ENCODE measurements at places on chromosomes 3 and 15.

DNA sequence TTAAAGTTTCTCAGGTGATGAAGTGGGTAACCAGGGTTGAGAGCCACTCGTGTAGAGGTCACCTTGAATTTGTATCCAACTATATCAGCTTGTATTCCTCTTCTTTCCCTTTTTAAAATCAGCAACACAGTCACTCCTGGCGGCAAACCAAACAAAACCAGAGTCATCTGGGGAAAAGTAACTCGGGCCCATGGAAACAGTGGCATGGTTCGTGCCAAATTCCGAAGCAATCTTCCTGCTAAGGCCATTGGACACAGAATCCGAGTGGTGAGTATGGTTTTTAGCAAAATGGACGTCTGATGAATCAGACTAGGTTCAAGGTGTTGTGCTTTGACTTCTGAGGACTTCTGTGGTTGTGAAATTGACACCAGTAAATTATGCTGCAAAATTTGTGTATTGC, 3.9 kb downstream of the RPL35A start:
- DNase-seq = no peak

GRCh38 chr3:24323272-24323671, 171.4 kb downstream of the THRB start:
- no peak for DNase-seq

DNA sequence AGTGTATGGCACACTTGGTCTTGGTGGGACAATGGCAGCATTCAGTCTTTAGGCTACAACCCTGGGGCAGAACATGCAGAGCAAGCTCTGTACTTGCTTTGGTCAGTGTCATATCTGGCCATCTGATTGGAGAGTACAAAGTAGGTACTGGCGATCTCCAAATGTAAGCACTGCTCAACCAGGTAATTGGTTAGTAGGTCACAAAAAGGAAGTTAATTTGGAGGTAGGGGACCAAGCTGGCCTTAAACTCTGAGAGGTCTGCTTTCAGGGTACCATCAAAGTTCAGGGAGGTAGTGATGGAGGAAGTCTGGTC, 3.3 kb upstream of the ABHD5 start:
- DNase-seq = no peak

DNA sequence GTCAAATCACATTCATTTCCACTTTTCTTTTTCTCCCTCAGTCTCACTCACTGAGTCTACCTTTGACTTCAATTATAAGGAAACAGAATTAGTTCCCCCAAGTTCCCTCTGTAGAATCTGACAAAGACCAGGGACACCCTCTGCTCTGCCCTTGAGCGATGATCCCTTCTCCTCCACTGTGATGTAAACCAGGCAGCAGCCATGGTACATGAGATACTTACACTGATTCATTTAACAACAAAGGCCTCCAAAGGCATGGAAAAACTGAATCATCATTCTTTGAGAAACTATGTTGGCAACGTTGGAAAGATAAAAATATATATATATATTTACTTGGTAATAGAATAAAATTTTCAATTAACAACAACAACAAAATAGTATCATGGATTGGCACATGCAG, 84.1 kb downstream of the P3H2 start:
- DNase-seq = no peak

DNA sequence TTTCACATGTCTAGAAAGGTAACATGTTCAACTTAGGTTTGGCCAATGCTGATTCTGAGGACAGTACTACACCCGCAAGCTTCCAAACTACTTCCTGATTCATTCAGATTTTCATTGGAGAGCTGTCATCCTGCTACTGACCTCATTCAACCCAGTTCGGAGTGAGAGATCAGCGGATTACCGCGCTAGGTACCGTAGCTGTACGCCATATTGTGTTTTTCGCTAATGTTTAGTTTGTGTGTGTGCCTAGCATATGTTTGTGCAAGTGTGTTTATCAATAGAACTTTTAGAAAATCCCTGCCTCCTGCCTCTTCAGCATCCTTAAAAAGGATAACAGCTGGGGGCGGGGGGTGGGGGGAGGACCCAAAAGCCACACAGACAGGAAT, 1.1 kb downstream of the ZBTB20 start:
- DNase-seq = peak; percentile 21

GRCh38 chr3:114741066-114741465, 406.0 kb downstream of the ZBTB20 start:
- DNase-seq = no peak

DNA sequence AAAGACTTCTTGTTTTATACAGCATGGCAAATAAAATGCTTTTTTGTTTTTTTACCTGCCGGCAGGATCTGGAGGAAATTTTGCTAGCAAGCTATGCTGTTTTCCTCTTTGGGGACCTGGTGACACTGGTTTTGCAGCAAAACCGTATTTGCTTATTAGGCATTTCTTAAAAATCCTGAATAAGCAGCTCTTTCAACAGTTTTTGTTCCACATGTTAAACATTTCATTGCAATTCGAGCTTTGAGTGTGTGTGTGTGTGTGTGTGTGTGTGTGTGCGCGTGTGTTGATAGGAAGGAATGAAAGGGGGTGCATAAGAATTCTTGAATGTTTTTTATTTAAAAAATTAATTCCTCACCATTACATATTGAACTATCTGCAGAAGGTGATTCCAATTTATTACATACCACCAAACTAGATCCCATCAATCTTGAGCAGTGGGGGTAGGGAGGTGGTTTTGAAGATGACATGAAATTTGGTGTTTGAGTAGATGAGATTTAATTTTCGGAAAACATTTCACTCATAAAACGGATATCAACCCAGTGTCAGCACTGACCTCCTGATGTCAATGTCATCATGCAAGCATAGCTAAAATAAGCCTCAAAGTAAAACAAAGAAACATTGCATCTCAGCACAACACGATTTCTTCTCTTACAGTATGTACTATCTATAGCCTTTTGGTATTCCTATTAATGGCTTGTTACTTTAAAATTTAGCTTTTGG, 17.3 kb downstream of the ZBTB38 start:
- no peak for DNase-seq

GRCh38 chr3:12405432-12406272, 78.6 kb upstream of the TSEN2 start:
- DNase-seq = peak; percentile 85

DNA sequence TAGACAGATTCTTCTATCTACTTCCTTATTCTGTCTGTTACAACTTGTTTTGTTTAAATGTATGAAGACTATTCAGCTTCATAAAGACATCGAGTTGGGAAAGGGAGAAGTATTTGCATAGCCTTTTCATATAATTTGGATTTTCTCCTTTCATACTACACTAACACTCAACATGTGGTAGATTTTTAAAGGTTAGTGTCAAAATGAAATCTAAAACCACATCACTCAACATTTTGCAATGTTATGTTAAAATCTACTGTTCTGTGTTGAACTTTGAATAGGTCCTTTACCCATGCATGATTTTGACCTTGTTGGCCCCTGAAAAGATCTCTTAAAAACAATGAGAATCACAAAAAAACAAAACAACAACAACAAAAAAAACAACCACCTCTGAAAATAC, 860.9 kb downstream of the ROBO1 start:
- DNase-seq = no peak

DNA sequence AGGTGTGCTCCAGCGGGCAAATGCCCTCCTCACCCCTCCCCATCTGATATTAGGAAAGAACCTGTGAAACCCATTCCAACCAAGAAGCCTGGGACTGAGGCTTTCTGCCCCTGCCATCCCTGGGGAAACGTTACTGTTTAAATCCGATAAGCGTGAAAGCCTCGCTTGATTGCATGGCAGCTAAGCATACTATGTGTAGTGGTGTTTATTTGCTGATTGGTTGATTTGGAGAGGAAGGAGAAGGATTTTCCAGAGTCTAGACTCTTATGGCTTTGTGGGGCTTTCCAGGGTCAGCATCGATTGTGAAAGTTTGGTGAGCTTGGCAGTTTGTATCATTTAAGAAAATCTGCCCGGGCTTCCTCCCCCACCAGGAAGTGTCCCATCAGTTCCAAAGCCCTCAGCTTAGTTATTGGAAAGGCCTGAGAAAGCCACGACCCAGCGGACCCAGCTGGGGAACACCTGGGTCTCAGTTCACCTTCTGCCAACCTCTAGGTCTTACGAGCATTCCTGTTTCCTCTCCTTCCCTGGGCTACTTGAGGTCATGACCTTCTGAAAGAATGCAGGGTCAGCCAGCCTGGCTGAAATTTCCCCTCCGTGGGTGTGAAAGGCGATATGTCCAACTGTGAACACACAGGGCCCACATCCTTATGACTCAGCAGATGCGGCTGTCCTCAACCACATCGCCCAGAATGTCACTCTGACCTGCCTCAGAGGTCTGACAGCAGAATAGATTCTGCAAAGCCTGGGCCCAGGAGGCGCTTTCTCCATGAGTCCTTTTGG, 62.8 kb upstream of the HERC1 start:
- peak; percentile 48 for DNase-seq

- no peak for DNase-seq
These were observed 92.3 kb upstream of the COL8A1 start for GRCh38 chr3:99545941-99546580.

GRCh38 chr3:33833408-33834095, 35.1 kb downstream of the PDCD6IP start:
- no peak for DNase-seq

GRCh38 chr3:131350506-131350905, 31.1 kb upstream of the NUDT16 start:
- no peak for DNase-seq

DNA sequence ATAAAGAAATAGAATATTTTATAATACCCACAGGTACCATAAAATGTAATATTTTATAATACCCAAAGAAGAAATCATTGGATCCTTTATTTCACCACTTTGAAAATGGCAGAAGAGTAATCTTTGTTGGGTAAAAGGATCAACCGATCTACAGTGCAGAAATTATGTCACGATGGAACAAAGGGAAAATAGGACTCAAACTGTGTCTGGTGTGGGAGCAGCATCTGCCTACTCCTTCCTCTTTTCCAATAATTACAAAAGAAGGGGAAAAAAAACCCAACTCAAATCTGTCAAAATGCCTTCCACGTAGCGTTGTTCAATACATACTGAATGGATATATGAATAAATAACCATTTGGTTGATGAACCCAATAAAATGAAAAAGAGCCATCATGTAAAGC, 492.6 kb upstream of the TBL1XR1 start:
- DNase-seq = no peak

GRCh38 chr3:119547227-119547626, 12.2 kb downstream of the CD80 start:
- DNase-seq = no peak

- DNase-seq = peak; percentile 79
These were observed at the start of gene CMTM8 for GRCh38 chr3:32238453-32239306. TSS of gene CMTM8 (plus strand) at chr3:32238680. CDS start at chr3:32238973, 293 bp downstream.

All from Calu3 (cell line).